ENCODE measurements at places on chromosomes 2 and 18.

- DNase-seq: no peak
These were observed 89.2 kb downstream of the SP100 start for GRCh38 chr2:230505162-230505561.

DNA sequence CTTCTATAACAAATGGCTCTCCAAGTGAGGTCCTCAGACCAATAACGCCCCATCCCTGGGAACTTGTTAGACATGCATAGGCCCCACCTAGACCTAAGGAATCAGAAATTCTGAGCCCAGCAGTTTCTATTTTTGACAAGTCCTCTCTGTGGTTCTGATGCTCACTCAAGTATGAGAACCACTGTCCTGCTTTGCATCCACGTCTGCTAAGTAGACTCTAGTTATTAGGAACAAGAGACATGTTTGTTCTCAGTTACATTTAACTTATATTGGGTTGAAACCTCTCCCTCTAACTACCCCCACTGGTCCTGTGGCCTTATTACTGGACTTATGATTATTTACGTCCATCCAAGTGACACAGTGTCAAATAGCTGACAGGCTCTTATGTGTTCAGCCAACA is 70.3 kb downstream of the TMEM17 start:
- DNase-seq: no peak

DNA sequence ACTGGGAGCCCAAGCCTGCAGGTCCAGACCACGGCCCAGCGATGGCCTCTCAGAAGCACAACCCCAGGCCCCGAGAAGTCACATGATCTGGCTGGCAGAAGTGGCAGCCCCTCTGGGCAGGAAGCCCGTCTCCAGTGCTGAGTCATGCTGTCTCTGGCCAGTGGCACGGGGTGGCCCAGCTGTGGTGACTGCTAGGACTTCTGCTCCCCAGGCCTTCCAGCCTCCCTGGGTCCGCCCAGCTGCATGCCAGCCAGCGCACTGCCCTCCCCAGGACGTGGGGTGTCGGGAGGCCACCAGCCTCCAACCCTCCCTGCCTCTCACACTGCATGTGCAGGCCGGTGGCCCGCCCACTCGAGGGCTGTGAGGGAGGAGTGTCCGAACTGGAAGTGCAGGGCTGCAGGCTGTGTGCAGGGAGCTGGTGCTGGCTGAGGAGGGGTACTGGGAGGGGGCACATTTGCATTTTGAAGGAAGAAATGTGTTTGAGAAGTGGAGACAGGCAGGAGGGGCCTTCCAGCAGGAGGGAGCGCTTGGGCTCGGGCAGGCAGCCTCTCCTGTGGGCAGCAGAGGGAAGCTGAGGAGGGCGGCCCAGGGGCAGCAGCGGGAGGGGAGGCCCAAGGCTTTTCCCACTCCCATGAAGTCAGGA is 17.0 kb upstream of the HPCAL1 start:
- DNase-seq: no peak

DNA sequence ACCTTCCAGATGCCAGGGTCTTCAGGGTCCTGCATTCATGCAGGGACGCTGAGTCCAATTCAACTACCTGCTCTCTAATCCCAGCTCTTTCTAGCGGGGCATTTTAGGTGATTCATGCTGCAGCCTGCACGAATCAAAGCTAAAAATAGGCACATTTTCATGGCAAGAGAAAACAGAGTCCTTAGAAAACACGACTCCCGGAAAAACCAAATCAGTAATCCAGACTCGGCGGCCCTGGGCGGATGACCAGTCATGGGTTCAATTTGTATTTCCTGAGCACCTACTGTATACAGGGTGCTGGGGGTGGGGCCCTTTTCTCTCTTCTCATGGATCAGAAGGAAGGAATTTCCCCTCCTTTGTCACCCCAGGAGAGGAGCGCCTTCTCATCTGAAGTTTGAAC is 64.4 kb downstream of the LONRF2 start:
- DNase-seq: no peak

- DNase-seq: no peak
These were observed 188.6 kb upstream of the FN1 start for GRCh38 chr2:215624423-215624829.

DNA sequence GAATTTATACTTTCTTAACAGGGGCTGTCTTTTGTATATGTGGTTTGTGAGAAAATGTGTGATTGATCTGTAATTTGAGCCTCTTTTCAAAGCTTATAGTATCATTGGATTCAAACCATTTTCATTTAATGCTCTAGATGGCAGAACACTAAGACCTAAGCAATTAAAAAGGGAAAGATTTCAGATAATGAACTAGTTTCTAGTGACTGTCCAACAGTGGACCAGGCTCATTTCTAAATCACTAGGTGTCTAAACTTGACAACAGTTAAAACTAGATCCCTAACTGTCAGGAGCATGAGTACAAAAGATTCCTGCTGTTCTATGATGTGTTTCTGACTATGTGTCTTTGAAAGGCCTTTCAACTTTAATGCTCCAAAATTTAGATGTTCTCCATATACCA is 54.6 kb downstream of the ANKRD44 start:
- DNase-seq: no peak

- DNase-seq: no peak
These were observed 113.0 kb downstream of the MEP1B start for GRCh38 chr18:32302806-32303205.

GRCh38 chr2:78941751-78942150 is 83.8 kb upstream of the REG3G start:
- DNase-seq: no peak

DNA sequence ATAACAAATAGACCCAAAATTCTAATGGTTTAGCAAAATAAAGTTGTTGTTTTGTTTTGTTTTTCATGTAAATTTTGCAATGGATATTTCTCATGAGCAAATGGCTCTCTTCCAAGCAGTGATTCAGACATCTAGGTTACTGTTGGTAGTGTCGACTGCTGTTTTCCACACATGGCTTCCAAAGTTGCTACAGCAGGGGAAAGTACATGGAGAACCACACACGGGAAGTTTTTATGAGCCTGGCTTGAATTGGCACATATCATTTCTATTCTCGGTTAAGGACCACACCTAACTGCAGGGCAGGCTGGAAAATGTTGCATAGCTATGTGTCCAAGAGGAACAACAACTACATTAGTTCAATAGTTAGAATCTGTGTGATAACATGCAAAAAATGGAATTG is 262.1 kb downstream of the GALNT13 start:
- DNase-seq: no peak

- DNase-seq: peak; percentile 31
These were observed 22.5 kb downstream of the C1QL2 start for GRCh38 chr2:119136093-119136492.

GRCh38 chr2:71691747-71692441 is 238.5 kb downstream of the DYSF start:
- DNase-seq: no peak

- DNase-seq: no peak
These were observed 313.0 kb upstream of the SLC39A10 start for GRCh38 chr2:195343942-195344530.

DNA sequence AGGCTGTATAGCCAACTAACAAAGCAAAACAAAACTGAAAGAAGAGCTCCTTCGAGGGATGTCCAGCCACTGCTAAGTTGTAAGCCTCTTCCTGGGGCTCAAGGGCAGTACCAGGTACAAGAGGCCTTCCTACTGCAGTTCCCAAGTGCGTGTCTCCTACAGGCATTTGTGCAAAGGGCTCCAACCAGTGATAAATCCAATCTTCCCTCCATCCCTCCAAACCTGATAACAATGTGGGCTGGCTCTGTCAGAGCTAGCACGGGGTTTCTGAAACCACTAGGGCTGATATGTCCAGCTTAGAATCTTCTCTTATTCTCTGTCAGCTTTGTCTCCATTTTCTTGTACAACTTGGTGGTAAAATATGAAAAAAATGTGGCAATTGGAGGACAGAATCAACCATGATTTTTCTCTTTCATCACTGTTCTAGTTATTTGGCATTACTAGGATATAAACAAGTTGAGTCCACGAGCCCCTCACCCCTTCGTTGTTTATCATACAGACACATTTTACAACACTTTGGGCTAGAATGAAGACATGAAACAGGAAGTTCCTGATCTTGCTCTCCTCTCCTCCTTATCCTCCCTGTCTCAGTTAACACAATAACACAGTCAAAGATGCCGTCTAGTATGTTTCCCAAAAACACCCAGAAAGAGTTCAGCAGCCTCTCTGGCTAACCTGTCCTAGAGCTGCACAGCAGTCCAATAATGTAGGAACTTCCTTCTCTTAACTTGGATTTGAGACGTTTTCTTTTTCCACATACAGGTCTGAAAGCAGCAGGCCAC is 35.4 kb upstream of the WIPF1 start:
- no peak for DNase-seq

DNA sequence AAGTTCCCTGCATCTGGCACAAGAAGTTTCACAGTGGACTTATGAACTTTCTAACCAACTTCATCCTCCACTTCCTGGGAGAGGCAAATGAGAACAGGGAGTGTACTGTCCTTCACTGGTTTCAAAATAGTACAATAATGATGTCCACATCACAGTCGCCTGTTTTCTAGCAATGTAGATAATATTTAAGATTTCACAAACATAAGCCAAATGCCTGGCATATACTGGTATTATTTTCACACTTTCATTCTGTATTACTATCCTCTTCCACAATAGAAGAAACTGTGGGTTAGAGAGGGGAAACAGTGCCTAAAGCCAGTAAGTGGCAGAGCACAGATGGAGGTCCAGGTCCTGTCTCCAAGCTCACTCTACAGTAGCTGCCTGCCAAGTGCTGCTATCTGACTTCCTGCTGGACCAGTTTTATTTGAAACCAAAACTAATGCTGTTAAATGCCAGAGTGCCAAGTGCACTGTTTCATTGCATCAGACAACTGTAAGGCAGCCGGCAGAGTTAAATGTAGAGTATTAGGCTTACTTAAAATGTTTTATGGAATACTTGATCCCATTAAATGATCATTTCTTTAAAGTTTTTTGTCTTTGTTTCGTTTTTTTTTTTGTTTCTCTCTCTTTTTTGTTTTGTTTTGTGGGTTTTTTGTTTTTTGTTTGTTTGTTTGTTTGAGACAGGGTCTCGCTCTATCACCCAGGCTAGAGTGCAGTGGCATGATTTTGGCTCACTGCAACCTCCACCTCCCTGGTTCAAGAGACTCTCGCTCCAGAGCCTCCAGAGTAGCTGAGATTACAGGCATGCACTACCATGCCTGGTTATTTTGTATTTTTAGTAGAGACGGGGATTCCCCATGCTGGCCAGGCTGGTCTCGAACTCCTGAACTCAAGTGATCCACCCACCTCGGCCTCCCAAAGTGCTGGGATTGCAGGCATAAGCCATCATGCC is 15.1 kb downstream of the COBLL1 start:
- DNase-seq: no peak

GRCh38 chr2:238370094-238370822 is 49.9 kb downstream of the TRAF3IP1 start:
- no peak for DNase-seq

DNA sequence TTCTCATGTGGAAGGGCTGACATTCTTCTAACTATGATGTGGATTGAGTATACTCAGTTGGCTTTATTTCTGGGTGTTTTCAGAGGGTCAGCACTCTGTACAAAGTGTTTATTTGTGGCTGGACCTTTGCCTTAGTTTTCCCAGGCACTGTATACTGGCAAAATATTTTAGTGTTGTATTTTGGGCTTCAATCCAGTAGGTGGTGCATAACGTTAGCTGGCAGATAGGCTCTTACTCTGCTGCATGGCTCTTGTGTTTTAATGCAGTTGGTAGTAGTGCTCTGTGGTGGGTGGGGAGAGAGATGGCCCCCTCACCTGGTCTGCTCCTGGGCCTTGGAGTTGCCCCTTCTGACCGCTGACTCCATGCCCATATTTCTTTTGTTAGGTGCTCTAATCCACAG is 75.6 kb upstream of the REG3A start:
- DNase-seq: peak; percentile 11

DNA sequence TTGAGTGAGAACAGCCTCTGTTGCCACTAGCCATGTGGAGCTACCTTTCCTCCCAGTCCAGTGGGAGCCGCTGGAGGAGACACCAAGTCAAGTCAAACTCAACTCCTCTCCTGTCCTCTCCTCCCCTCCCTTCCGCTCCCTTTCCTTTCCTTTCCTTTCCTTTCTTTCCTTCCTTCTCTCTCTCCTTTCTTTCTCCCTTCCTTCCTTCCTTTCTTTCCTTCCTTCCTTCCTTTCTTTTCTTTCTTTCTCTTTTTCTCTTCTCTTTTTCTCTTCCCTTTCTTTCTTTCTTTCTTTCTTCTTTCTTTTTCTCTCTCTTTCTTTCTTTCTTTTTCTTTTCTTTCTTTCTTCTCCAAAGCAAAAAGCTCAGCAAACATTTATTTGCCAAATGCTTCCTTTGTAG is 44.5 kb downstream of the THNSL2 start:
- no peak for DNase-seq

- DNase-seq: no peak
These were observed 177.7 kb upstream of the SMAD2 start for GRCh38 chr18:48108136-48108535.

- DNase-seq: no peak
These were observed 577.4 kb downstream of the CPS1 start for GRCh38 chr2:211133766-211134165.

DNA sequence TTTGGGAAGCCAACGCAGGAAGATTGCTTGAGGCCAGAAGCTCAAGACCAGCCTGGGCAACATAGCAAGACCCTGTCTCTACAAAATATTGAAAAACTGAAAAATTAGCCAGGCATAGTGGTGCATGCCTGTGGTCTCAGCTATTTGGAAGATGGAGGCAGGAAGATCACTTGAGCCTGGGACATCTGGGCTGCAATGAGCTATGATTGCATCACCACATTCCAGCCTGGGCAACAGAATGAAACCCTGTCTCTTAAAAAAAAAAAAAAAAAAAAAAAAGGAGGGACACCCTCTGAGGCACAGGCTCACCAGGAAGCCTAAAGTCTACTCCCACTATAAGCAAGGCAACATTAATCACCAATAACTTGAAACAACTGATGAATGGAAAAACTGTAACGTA is 151.1 kb downstream of the CCDC148 start:
- no peak for DNase-seq

GRCh38 chr2:108320326-108320922 is 31.7 kb downstream of the SULT1C2 start:
- DNase-seq: no peak

DNA sequence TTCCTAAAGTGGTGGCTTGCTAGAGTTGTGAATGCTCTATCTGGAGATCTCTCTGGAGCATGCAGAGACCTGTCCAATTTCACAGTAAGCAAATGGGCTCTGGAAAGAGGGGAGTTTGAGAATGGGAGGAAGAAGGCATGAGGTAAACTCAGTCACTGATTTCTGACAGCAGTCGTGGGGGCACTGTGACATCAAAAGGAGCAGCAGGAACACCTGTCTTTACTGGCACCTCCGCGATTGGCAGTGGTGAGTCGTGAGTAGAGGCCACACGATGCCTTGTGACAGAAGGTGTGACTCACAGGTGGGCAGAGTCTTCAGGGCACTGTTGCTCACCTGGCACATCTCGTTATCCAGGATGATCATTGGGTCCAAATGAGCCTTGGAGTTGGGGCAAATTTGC is 38.8 kb upstream of the CAVIN2 start:
- DNase-seq: no peak

GRCh38 chr18:49767111-49768050 is 46.0 kb downstream of the ACAA2 start:
- no peak for DNase-seq

GRCh38 chr2:120794716-120795115 is 59.0 kb downstream of the GLI2 start:
- DNase-seq: no peak

All from RKO (cell line).